Pons (tissue), 1 donor: ENCODE measurements at places on chromosomes 7 and 10.
A peak's percentile ranks its signal among the peaks of the same experiment; 100 is the strongest.

- no peak for DNase-seq
These were observed 2.5 kb upstream of the BRI3 start for GRCh38 chr7:98278936-98279335.

DNA sequence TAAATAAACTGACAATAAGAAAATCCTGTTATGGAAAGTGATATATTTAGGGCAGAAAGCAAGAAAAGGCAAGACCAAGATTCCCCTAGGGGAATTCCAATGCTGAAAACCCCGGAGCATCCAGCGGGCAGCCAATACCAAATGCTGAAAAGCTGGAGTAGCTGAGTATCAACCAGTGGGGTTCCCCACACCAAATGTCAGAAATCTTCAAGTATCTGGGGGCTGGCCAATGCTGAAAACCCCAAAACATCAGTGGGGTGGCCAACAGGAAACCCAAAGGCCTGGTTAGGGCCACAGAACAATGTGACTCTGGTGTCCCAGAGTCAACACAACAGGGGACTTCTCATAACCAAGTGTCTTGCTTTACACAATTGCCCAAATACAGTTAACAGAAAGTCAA, 271.8 kb upstream of the CACNA2D1 start:
- DNase-seq, result no peak

DNA sequence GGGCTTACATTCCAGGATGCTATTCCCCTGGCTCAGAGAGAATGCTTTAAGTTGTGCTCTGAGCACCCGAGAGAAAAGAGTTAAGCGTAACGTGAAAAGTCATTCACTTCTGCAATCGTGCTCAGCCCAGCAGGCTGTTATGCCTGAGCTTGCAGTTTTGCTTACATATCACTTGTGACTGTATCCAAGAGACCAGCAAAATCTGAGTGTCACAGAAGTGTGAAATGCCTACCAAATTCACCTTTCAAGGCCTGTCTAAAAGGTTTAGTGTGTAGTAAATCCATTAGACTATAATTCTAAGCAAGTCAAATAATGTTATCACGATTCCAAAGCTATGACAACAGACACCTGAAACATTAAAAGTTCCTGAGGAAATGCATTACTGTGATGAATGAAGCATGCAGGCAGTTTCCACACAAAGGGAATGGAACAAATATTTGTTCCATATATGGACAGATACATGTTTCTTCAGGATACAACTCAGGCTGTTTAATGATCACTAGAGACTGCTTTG, 20.1 kb downstream of the ITGB1 start:
- peak; percentile 37 for DNase-seq

DNA sequence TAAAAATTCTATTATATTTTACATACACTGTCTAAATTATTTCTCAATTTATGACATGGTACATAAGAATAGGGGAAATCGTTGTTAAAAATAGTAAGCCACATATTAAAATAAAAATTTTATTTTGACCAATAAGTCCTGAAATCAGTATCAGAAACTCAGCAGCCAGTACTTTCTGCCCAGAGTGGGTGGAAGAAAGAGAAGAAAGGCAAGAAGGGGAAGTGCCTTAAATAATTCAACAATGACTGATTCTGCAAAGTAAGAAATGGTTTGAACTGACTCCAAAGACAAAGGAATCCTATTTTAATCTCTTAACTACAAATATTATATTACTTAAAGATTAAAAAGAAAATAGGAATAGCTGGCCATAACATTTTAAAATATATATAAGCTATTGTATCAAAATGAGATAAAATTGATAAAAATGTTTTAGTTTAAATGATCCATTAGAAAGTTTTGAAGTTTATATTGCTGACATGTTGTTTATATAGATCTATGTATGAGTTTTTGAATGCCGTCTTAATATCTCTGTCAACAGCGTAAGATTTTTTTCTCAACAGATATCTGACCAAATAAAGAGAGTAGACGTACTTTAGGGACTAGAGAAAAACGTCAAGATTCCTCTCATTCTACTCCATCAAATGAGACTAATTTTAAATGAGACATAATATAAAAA, 30.2 kb upstream of the NRCAM start:
- no peak for DNase-seq

DNA sequence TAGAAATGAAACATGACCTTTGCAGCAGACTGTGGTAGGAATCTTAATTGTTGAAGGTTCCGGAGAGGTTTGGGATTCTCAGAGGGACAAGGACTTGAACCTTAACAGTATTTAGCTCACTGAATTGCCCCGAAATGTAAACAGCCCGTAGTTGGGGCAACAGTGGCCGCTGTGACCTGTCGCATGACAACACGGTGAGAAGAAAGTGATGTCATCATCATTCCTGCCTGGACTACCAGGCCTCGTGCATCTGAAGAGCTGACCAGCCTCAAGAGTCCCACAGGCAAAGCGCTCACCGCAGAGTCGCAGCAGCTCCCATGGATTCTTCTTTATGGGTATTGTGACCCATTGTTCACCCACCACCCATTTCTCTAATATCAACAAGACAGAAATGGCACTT, 250.6 kb downstream of the KLF6 start:
- no peak for DNase-seq

DNA sequence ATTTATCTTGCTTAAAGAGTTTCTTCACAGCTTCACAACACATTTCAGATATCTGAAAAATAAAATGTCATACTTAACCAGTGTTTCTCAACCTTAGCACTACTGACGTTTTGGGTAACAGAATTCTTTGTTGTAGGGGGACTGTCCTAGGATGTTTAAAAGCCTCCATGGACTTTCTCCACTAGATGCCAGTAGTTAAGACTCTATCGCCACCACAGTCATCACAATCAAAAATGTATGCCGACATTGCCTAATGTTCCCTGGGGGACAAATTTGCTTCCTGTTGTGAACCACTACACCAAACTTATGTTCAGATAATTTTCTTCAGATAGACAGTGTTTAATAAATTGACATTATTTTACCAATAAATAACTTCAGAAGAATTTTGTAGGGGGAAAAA, 13.4 kb downstream of the NOC3L start:
- no peak for DNase-seq

GRCh38 chr7:21358648-21359047, 69.2 kb upstream of the SP4 start:
- DNase-seq, result no peak

- DNase-seq, result peak; percentile 49
These were observed 20.9 kb downstream of the MORN4 start for GRCh38 chr10:97612386-97612785.

GRCh38 chr10:12432402-12433189, 83.2 kb downstream of the CAMK1D start:
- no peak for DNase-seq

DNA sequence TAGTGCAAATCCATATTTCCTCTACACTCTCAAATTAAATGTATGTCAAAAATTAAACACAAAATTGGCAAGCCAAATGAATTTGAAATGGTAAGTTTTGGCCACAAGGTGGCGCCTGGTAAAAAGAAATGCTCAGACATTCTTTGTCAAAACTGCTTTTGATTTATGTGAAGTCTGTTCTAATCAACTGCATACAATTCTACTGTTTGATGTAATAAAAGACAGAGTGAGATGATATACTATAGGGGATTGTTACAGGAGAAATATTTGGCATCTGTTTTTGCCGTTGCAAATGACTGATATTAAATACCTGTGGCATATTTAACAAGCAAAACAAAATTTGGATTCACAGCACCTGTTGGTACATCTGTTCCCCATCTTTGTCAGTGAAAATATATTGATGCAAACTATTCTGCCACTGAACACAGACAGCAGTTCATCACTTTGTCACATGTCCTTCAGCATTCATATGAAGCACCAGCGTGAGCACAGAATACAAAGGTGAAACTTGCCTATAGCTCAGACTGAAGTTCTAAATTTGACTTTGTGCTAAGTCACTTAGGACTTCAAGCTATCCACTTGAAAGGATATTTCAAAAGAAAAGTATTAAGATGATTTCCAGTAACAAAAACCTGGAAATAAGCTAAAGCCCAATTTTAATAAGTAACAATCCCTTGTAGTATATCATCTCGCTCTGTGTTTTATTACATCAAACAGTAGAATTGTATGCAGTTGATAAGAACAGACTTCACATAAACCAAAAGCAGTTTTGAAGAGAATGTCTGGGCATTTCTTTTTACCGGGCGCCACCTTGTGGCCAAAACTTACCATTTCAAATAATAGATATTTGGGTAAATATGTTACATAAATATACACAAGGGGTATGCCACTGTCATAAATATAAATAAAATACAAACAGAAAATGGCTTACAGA, 10.2 kb upstream of the CH25H start:
- peak; percentile 91 for DNase-seq
